Effector CD8-positive, alpha-beta T cell (primary cell): ENCODE measurements at places on chromosomes 12 and 14.

DNA sequence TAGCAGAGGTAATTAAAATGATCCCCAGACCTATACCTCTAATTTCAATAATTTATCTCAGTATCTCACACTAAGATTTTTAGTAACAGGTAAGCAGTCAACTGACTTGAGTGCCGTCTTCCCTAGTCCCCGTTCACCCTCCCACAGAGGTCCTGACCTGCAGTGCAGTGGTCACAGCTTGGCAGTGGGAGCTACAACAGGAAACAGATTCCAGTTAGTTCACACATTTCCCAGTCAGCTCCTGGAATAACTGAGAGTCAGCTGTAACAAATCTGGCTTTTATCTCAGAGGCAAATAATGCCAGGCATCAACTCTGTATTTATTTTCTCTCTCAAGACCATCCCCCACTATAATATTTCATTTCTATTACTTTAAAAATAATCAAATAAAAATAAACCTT, 308.2 kb downstream of the ATP23 start:
- DNase-seq: no peak

GRCh38 chr12:81245458-81245857, 167.6 kb downstream of the ACSS3 start:
- DNase-seq: no peak

DNA sequence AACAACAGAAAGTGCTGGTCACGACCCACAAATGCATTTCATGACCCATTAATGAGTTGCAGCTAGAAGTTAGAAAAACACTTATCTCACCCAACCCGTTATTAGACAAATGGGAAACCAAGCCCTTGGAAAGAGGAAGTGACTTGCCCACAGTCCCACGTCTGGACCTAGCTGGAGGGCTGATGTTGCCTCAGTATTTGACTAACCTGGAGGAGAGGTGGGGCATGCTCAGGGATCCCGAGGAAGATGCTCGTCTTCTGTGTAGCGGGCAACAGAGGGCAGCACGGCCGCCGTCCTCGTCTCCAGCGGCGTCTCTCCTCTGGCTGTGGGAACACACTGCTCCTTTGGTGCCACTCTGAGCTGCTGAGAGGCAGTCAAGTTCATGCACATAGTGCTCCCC, 12.7 kb downstream of the CCND2 start:
- no peak for DNase-seq

- DNase-seq: no peak
These were observed 181.1 kb downstream of the ESR2 start for GRCh38 chr14:64112867-64113678.

DNA sequence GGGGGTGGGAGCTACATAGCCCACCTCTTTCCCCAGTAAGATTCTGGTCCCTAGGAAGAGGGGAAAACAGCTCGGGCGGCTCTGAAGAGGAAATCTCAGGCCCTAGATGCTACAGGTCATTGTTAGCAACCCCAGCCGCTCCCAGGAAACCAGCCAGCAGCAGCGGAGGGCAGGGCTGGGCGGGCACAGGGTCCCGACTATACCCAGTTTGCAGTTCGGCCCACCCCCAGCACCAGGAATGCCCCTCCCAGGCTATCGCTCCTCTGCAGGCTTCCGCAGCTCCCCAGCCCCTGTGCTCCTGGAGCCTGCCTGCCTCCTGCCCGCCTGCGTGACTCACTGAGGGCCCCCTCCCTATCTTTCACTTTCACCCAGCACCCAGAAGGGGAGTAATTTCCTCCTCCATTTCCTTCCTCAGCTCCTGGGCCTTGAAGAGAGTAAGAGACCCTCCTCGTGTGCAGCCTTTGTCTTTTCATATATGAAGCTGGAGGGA, 27.2 kb upstream of the PNMA1 start:
- peak; percentile 48 for DNase-seq

DNA sequence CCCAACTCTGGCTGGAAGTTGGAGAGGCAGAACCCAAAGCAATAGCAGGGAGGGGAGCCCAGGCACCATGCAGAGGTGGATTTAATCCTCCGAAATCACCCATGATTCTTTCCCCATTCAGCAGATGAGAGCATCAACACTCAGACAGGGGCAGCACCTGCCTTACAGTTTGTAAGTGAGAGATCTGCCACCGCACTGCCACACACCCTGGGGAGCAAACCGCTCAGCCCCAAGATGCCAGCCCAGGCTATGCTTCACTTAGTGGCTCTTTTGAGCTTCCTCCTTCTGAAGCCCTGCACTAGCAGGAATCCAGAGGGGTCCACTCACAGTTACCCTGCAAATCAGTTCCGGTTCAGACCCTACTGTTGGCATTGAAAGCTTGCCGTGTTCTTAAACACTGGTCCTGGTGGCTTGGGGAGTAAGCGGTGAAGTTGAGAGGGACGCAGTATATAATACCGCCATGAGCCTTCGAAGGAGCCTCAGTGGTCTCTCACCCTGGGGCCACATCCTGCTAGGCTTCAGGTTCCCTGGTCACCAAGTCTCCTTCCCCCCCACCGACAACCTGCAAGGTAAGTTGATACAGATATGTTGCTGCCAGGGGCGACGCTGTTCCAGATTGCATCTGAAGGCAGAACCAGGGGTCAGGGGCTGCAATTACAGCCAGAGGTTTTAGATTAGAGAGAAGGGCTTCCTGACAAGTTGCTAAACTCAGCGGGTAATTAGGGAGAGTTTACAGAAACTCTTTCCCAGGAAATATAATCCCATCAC, 72.0 kb upstream of the CCND2 start:
- no peak for DNase-seq

DNA sequence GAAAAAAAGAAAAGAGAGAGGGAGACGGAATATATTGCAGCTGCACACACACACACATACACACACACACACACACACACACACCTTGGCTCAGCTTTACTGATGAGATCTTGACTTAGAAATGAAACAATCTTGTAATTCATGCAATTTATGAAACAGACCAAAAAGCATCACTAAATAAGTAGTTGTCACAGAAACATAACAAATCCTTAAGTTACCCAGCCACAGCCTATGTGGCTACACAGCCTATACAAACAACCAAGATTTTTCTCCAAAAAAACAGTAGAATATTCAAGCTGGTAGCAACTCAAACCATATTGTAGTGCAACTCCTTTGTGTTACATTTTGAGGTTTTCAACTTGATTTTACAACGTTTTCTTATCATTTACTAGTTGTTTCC, 37.9 kb upstream of the GNG2 start:
- no peak for DNase-seq

DNA sequence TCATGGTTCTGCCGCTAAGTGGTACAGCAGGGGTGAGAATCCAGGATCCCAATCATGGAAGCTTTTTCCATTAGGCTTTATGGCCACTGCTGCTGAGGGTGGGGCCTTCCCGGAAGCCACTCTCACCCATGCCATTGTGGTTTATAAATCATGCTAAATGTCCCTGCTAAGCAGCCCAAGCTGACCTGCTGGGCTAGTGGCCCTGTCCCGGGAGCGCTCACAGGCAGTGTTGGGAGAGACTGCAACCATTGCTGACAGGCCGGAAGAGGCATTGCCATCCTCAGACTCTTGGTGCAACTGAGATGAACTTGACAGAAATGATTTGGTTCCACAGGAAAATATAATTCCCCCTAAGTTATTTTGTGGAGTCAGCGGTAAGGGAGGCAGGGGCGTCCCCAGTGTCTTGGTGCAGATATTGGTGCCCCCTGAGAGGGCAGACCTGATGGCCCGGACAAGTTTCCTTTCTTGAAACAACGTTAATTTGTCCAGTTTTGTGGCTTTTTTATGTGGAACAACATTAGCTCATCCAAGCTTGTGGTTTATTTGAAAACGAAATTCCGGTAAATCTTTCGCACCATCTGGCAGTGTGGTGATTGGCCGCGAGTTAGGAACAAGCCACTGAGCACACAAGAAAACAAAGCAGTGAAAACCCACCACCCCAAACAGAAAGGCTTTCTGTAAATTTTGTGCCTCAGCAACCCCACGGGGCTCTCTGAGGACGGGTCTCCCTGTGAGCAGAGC, 82.3 kb downstream of the SSPN start:
- DNase-seq: no peak

DNA sequence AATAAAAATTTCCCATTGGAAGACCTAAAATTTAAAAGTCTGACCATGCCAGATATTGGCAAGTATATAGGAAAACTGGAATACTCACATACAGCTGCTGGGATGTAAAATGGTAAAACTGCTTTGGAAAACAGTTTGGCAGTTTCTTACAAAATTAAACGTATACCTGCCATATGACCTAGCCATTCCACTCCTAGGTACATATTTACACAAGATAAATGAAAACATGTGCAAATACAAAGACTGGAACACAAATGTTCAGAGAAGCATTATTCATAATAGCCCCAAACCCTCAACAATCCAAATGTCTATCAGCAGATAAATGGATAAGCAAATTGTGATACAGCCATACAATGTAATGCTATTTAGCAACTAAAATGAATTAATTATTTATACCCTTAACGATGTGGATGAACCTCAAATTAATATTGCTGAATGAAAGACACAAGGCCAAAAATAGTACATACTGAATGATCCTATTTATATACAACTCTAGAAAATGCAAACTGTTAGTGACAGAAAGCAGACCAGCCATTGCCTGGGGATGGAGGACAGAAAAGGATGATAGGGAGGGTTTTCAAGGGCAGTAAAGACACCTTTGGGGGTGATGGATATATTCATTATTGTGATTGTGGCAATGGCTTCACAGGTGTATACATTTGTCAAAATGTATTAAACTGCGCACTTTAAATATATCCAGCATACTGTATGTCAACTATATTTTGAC, 21.3 kb upstream of the TCP11L2 start:
- DNase-seq: no peak

GRCh38 chr14:54676812-54677708, 110.1 kb downstream of the SAMD4A start:
- DNase-seq: no peak

DNA sequence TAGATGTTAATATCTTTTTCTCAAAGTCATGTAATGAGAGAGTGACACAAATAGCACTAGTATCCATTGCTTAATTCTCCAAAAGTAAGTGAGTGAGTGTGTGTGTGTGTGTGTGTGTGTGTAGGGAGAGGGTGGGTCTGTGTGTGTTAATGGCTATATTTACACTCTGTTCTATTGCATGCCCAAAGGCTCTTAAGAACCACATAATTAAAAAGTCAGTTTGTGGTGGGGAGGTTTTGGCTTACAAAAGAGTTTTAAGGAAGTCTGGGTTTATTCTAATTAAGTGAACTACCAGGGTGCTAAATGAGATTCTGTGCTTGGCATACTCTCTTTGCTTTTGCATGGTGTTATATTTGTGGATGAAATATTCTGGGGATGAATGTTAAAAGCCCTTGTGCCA, 1897.6 kb upstream of the FLRT2 start:
- no peak for DNase-seq

GRCh38 chr12:65278576-65279368, at the start of gene MSRB3:
MSRB3 (plus strand) TSS chr12:65278683; CDS start chr12:65308580, 29,897 bp downstream.
- no peak for DNase-seq

DNA sequence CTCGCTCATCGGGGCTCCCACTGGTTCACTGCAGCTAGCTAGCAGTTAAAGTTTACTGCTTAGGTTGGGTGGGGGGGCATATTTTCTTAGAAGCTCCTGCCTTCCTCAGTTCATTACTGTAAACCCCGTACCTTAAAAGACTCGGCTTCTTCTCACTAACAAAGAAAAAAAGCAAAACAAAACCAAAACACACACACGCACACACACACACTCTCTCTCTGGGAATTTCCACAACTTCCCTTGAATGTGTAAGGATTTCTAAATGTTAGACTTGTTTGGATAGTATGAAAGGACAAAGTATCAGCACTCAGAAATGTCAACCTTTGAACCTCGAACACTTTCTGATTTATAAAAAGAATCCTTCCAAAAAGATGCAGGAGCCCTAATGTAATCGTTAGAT, 927 bp downstream of the PTHLH start:
- no peak for DNase-seq

DNA sequence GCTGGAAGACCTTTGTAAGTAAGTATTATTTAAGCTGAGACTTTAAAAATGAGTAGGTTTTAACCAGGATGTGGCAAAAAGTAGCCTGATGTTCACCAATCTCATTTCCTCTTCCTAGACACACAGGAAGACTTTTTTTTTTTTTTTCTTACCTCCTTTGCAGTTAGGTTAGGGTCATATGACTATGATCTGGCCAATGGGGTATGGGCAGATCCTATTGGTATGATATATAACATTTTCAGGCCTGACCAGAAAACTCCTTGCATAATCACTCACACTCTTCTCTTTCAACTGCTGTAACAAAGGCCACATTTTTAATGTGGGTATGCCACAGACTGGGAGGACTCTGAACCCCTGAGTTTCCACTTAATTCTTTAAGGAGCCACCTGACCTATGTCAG, 2.7 kb upstream of the RPS6KA5 start:
- DNase-seq: no peak

DNA sequence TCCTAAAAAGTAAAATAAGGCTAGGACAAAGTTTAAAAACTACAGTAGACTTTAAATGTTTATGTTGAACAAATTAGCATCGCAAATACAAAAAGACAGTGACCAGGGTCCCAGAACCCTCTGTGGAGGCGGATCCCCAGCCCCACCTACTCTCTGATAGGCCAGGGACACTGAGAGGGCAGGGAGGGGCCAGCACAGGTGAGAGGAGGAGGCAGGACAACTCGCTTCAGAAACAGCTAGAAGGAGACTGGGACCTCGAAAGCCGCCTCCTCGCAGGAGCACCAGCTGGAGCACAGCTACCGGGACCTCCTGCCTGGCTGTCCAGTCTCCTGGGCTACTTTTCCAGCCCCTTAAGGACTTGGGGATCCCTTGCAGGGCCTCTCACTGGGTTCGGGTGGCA, 992 bp downstream of the DNAH10 start:
- no peak for DNase-seq

GRCh38 chr14:36009643-36010042, 166.9 kb downstream of the PTCSC3 start:
- no peak for DNase-seq

DNA sequence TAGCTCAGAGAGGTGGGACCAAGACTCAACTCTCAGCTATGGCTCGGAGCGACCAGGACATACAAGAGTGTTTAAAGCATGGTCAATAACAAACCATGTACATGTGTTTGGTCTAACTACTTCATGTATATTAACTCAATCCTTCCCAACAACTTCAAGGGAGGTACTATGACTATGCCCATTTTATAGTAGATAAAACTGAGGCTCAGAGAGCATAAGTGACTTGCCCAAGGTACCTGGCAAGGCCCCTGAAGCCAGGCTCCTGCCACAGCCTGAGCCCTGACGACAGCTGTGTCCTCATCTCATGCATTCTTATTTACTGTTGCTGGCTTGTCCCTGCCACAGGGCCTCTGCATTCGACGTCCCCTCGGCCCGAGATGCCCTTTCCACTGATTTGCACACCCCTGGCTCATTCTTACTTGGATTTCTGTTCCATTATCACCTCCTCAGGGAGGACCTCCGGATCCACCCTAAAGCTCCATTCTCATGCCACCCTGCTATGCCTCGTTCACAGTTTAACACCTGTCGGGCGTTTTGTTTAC, 2.6 kb downstream of the TESC start:
- DNase-seq: no peak

- no peak for DNase-seq
These were observed 54.2 kb upstream of the PTHLH start for GRCh38 chr12:28026701-28027100.

- DNase-seq: no peak
These were observed 12.6 kb downstream of the MMP17 start for GRCh38 chr12:131840643-131841416.
